ENCODE measurements at places on chromosomes 7 and 10. TPM values are rescaled to one million over a fixed set of nuclear protein-coding genes. Genes with fewer than 3 reads are reported as not detected.
A peak's percentile ranks its signal among the peaks of the same experiment; 100 is the strongest.

DNA sequence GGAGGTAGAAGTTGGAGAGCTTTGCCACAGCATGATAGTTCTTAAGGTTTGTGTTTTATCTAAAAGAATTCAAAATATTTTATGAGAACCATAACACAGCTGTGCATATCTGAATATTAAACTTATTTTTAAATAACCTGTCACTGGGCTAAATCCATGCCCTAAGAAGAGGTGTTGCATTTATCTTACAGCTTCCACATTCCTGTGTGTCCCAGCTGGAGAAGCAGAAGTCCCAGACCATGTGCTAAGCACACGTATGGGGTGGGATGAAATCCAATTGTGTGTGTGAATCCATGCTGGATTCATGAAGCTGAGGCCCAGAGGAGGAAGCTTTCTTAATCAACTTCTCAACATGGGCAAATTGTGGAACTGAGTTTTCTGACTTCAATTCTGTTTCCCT lies 121.5 kb downstream of the PKD1L1 start:
- DNase-seq = no peak

DNA sequence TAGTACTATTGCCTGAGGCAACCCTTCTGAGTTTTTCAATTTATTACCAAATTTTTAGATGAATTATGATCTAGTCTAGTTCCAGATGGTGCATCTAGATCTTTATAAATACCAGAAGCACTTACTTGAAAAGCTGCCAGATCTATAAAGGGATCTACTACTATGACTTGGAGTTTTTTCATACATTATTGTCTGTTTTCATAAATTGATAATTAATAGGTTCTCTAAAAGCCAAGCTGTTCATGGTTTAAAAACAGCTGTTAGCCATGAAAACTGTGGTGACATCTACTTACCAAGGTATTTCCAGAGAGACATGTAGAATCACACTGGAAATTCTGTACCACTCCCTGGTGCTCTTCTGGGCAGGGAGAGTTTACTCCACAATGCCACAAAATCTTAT lies 786.5 kb upstream of the C7orf33 start:
- no peak for DNase-seq

Gene ZNF37A
- total RNA-seq = 9.4 TPM

DNA sequence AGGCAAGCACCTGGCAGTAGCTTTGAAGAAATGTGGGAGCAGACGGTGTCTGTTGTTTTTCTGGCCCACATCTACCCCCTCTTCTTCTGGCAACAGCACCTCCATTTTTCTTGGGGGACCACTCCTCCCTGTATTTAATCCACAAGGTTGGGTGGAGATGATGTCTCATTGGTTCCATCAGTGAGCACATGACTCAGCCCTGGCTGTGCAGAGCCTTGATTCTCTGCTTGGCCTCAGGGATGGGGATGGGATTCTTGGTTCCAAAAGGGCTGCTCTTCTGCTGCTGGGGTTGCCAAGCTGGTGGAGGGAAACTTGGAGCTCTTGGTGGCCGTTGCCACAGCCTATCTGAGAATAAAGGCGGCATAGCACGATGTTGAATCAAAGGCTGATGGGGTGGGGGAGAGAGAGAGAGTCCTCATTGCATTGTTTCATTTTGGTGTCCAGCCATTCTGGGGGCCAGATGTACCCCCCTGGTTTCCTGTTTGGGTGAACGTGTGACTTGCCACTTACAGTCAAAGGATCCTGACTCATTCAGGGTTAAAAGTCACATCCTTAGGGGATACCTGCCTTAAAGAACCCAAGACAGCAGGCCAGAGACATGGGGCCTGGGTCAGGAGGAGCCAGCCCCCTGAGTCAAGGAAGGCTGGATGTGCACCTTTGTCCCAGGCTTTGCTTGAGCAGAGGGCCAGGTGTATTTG lies 25.9 kb downstream of the GRK5 start:
- DNase-seq = peak; percentile 96

DNA sequence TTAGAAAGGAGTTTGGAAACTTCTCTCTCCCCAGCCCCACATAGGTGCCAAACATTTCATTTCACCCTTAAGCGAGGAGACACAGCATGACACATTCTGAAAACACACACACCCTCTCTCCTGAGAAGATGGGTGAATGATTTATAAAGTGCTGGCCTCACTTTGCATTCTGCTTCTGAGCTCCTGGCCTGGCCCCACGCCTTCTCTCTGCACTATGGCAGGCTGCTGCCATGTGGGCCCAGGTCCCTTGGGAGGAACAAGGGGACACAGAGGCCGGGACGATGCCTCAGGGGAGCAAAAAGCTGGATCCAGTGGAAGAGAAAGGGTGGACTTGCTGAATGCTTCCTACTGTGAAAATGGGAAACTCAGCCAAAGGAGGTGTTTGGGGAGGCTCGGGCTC lies 56.0 kb downstream of the CPXM2 start:
- DNase-seq = no peak

DNA sequence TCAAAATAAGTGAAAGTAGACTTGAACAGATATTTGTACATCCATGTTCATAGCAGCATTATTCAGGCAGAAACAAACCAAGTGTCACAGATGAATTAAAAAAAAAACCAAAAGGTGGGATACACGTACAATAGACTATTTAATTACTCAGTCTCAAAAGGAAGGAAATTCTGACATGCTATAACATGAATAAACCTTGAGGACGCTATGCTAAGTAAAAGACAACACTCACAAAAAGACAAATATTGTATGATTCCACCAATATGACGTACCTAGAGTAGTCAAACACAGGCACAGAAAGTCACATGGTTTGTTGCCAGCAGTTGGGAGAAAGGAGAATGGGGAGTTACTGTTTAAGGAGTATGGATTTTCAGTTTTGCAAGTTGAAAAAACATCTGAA lies 18.0 kb upstream of the CFAP70 start:
- DNase-seq = no peak

DNA sequence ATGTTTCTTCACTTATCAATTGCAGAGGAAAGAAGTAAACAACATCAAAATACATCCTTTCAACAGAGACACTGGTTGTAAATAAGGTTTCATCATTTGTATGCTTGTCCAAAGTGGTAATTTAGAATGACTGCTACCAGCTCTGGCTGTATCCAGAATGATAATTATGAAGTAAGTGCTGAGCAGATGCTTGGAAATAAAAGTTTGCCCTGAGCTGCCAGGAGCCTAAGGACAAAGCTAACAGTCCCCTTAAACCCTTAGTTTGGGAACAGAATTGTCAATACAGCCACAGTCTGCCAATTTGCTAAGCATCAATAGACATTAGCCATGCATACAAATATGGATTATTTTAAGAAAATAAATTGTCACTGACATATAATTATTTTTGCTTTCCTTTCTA lies 147.0 kb upstream of the SLC13A1 start:
- no peak for DNase-seq

DNA sequence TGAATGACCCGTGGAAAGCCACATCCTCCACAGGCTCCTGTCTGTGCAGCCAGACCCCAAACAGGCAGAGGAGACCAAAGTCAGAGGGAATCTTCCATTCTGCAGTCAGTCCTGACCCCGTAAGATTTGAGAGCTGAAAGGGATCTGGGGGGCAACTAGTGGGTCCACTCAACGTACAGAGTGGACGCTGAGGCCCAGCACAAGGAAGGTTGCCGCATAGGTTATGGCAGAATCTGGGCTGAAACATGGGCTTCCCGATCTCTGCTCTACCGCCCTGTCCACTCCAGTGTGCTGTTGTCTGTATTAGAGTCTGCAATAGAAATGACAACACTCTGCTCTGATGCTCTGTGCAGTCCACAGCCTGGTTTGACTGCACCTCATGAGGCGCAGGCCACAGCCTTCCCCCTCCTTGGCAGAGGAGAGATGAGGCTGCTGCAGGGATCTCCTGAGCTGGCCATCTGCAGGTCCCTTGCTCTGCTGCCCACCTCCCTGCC lies 7.9 kb upstream of the ZNF22 start:
- DNase-seq = no peak

- no peak for DNase-seq
Measured at GRCh38 chr10:113732160-113732881, 19.2 kb upstream of the PLEKHS1 start.

- DNase-seq = no peak
Measured at GRCh38 chr10:3469639-3470020, 297.0 kb upstream of the PITRM1 start.

DNA sequence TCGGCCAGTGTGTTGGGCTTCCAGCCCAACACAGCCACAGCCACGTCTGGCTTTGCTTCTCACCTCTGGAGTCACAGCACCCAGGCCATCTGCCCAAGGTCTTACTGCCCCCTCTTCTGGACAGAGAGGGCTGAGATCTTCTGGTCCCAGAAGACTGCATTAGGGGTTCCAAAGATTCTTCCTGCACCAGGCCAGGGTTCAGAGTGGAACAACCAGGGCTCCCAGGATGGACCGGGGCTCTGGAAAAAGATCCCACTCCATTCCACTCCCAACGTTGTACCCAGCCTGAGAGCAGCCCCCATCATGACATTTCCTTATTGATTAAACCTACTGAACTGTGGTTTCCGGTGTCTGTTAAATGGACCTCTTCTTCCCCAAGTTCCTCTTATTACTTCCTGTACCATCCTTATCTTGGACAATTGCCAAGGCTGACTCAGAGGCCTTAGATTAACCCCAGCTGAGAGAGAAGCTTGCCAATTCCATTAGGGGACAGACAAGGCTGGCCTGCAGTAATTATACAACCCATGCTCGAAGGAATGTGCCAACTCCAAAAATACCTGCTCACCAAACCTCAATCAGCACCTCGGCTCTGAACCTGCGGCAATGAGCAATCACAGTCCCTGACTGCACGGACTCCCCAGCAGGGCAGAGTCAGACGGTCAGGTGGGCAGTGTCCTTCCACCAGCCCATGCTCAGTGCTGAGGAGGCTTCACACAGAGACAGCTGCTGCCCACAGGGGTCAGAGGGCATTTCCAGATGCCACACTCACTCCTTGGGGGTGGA lies 47.9 kb upstream of the NPFFR1 start:
- DNase-seq = peak; percentile 89

Gene GPNMB
- total RNA-seq = 0.68 TPM

Gene HNRNPF
- 325 TPM for total RNA-seq

DNA sequence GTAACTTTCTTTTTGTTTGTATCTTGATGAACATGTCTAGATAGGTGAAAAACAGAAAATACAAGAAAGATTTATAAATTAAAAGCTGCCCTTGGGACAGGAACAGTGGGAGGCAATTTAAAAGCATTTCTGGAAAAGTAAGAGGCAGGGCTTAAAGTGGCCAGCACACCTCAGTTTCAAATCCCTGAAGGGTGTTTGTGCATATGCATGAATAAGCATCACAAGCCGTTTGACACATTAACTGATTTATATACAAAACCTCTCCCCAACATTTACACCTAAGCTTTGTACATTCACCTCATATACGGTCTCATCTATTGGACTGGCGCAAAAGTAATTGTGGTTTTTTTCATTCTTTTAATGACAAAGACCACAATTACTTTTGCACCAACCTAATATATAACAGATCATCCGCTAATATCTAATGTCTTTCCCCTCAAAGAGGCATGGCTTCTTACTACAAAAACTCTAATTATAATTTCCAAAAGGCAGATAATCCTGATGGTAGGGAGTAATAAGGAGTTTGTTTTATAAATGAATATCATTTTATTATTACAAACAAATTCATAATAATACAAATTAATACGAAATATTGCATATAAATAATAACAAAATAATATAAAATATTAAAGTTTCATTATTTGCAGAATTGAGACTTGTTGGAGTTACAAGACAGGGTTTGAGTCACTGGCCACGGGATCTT lies 48.3 kb downstream of the LRGUK start:
- no peak for DNase-seq

DNA sequence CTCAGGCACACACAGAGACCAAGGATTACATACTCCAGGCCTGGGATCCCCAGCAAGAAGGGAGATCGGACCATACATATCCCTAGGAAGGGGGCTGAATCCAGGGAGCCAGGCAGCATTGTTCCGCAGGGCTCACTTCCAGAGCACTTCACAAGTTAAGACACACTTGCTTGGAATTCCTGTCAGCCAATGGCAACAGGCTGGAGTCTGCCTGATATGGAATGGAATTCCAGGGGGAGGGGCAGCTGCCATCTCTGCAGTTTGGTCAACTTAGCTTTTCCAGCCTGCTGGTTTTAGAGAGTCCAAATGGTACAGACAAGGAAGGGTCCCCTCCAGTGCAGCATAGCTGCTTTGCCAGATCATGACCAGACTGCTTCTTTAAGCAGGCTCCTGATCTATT lies 290.0 kb upstream of the GLI3 start:
- no peak for DNase-seq

Gene ZNF485
- total RNA-seq = 1.0 TPM

Gene AVPI1
- total RNA-seq = 5.6 TPM

Gene HMX2
- total RNA-seq = not detected

Gene ITGA8
- 0.23 TPM for total RNA-seq

- DNase-seq = peak; percentile 61
Measured at GRCh38 chr10:97270523-97271154, 21.8 kb downstream of the ARHGAP19 start.

DNA sequence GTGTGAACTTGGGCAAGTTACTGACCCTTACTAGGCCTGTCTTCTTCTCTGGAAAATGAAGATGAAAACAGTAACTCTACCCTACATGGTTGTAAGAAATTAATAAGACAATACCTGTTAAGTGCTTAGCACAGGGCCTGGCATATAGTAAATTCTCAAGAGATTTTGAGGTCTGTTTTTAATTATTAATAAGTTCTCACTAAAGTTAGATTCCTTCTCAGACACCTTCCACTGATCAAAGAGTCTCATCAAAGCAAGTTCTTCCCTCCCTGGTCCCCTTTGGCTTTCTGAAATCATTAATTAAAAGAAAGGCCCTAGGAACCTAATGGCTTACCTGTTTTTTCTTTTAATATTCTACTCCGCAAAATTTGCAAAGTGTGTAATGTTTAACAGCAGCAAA lies 4.6 kb downstream of the TMEM140 start:
- DNase-seq = no peak

DNA sequence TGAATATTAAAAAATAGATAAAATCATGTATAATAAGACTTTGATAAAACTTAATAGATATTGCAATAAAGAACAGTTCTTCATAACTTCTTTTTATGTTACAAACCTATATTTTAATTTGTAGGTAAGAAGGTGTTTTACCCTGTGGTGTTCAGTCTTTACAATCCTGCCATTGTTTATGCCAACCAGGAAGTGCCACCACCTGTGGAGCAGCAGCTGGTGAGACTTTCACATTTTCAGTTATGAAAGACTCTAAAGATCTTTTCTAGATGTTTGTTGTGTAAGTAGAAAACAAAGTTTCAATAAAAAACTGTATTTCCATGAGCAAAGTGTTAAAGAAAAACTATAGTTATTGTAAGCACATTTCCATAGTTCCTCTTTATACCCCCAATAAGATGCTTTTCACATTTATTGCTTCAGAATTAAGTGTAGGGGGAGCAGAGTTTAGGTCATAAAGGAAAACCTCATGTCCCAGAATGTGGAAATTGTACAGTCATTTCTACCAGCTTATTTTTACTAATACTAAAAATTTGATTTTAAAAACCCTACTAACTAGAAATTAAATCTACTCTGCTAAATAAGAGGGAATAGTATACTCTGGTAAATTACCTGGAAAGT lies 28.7 kb downstream of the CSGALNACT2 start:
- peak; percentile 11 for DNase-seq

GRCh38 chr7:51335057-51335456 lies 18.4 kb upstream of the COBL start:
- no peak for DNase-seq

Gene TMEM72
- not detected for total RNA-seq

Measured in dermis blood vessel endothelial cell (primary cell).